RKO (cell line): ENCODE measurements at places on chromosomes 16 and 17.

DNA sequence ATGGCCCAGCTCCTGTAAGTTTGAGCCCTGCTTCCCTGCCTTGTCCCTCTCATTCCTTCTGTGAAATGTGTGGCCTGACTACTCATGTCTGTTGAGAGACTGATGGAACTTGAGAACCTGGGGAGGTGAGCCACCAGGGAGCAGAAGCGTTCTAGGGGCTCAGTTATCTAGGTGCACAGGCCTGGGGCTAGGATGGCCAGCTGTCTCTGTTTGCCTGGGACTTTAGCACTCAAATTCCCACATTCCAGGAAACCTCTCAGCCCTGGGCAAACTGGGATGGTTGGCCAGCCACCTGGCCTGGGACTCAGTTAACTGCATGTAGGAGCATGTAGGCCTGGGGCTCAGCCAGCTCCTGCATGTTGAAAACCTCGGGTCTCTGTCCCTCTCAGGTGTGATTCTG is 9.3 kb upstream of the EPN3 start:
- DNase-seq, result no peak

DNA sequence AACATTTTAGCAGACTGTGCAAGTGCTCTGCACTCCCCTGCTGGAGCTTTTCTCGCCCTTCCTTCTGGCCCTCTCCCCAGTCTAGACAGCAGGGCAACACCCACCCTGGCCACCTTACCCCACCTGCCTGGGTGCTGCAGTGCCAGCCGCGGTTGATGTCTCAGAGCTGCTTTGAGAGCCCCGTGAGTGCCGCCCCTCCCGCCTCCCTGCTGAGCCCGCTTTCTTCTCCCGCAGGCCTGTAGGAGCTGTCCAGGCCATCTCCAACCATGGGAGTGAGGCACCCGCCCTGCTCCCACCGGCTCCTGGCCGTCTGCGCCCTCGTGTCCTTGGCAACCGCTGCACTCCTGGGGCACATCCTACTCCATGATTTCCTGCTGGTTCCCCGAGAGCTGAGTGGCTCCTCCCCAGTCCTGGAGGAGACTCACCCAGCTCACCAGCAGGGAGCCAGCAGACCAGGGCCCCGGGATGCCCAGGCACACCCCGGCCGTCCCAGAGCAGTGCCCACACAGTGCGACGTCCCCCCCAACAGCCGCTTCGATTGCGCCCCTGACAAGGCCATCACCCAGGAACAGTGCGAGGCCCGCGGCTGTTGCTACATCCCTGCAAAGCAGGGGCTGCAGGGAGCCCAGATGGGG is 3.1 kb downstream of the GAA start:
- DNase-seq, result no peak

DNA sequence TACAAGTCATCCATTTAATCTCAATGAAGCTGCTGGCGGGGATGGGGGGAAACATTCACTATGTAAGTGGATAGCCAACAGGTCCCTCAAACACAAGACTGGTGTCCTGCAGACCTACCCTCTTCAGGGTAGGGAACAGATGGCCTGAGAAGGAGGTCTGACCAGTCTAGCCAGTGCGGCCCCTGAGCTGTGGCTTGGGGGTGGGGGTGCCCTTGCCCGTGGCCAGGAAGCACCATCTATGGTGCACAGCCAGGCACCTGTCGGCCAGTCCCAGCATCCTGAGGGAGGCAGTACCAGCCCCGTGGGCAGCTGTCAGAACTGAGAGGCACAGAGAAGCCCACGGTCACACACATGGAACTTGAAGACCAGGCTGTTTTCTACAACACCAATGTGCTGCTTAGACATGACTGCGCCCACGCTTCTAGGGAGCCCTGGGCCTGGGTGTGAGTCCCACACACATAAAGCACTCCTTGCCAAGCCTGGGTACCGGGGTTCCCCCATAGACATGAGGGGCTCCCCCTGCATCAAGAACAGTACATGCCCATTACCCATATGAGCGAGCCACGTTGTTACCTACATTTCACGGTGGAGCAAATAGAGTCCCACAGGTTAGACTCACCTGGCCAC is 40.9 kb downstream of the RMI2 start:
- DNase-seq, result no peak

DNA sequence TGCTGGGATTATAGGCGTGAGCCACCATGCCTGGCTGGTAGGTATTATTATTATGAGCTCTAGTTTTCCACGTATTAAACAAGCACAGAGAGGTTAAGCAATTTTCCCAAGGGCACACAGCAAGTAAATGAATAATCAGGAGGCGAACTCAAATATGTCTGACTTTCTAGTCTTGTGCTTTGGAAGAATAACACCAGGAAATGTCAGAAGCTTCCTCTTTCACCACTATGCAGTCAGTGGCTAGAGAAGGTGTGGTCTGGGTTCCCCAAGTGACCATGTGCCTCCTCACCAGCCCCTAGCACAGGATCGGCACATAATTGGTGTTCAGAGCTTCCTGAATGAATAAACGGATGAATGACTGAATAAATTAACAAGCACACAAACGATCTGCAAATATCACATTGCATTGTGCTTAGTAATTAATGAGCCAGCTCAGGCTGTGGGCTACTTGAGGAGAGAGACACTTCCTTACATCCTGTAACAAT is 21.6 kb upstream of the SCNN1B start:
- DNase-seq, result peak; percentile 43

DNA sequence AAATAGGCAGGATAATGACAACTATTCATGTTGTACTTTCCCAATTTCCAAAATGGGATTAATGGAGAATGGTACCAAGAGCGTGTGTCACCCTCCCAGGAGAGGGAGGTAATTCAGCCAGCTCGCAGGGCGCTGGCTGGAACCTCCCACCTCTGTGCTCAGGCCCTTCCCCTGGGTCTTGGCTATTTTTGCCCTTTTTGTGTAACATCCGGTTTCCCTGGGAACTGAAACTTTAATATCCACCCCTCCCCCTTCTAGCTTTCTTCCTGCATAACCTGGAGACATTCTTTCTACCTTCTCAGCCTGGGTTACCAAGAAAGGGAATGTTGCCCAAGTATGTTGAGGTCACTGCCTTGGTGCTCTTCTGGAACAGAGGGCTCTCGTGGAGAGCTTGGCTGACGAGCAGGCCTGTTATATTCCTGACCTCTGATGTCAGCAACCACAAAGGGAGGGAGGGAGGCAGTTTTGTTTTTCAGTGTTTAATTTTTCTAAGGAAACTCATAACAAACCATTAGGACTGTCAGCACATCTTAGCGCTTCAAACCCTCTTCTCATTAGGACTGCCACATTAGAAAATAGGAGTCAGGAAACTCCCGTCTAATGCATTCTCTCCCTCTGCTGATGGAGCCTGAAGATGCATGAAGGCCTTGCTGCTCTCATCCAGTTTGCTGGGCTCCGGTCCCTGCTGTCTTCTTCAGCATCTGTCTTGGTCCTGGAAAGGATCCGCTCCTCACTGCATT is 25.6 kb downstream of the ITGB3 start:
- no peak for DNase-seq
